ENCODE measurements at places on chromosomes 1 and 21.

GRCh38 chr1:25492323-25492722 is 51.1 kb upstream of the LDLRAP1 start:
- DNase-seq: no peak

DNA sequence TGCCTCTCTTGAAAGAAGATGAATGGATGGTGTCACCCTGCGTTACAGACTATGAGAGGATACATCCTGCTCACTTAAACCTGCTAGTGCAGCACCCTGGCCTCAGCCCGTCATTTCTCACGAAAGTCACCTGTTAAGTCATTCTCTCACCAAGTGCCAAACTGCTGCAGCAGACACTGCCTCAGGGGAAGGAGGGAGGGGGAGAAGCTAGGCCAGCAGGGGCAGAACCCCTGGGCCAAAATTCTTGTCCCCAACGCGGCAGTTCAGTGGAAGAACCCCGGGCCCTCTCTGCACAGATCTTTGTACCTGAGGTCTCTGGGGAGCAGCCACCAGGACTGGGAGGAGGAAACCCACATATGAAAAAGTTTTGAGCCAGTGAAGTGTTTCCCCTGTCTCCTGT is 37.6 kb downstream of the SYT6 start:
- no peak for DNase-seq

DNA sequence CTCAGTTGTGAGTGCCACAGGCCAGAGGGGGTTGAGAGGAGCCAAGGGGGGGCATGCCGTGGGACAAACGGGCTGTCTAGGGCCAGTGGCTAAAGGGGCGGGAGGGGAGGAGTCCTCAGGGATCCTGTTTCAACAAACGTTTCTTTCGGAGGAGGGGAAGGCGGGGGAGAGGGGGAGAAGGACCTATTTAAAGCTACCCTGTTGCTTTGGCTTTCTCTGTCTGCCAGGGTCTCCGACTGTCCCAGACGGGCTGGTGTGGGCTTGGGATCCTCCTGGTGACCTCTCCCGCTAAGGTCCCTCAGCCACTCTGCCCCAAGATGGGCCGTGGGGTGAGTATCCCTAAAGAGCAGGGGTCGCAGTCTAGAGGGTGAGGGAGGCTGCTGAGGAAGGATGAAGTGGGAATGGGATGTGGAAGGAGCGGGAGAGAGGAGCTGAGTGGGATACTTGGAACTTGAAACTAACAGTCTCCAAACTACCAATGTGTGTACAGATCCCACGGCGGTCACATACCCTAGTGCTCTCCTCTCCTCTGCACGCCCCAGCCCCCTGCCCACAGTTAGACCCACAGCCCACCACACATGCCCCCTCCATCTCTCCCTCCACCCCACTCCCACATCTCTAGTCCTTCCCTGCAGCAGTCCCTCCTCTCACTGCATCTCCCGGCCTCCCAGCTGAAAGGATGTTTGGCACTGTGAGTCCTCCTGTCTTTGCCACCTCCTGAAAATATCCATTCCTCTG is at the start of gene ATP1A2:
Gene ATP1A2, plus strand, starts transcription at position 215 of the 738 bp plus-strand sequence. Its CDS starts 103 bp downstream, at position 318.
- DNase-seq: no peak

DNA sequence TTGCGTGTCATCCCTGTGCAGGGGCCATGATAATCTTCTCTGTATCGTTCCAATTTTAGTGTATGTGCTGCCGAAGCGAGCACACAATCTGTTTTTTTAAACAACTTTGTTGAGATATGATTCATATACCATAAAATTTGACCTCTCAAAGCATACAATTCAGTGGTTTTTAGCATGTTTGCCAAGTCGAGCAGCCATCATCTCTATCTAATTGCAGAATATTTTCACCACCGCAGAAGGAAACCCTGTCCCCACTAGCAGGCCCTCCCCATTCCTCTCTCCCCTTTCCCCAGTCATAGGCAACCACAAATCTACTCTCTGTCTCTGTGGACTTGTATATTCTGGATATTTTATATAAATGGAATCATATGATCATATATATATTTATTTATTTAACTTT is 78.7 kb upstream of the TINAGL1 start:
- no peak for DNase-seq

GRCh38 chr1:41588334-41588875 is 103.9 kb upstream of the EDN2 start:
- DNase-seq: no peak

- DNase-seq: no peak
Measured at GRCh38 chr1:176529395-176530090, 66.6 kb downstream of the PAPPA2 start.

DNA sequence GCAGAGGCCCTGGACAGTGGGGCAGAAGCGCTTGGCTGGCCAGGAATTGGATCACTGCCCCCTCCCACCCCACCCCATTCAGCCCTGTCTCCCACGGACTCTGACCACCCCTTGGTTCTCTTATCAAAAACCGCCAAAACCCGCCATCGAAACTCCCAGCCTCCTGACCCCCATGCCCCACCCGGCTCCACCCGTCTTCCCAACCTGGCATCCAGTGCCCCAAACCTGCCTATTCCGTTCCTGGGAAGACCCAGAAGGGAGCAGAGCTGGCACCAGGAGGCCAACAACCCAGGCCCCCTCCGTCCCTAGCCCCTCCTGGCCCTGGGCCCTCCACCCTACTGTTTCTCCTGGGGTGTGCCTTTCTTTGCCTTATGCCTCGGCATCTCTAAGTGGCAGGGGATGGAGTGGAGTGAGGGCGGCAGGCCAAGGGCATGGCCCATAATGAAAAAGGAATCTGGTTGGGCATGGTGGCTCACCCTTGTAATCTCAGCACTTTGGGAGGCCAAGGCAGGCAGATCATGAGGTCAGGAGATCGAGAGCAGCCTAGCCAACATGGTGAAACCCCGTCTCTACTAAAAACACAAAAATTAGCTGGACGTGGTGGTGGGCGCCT is 16.5 kb upstream of the EPHA2 start:
- no peak for DNase-seq

DNA sequence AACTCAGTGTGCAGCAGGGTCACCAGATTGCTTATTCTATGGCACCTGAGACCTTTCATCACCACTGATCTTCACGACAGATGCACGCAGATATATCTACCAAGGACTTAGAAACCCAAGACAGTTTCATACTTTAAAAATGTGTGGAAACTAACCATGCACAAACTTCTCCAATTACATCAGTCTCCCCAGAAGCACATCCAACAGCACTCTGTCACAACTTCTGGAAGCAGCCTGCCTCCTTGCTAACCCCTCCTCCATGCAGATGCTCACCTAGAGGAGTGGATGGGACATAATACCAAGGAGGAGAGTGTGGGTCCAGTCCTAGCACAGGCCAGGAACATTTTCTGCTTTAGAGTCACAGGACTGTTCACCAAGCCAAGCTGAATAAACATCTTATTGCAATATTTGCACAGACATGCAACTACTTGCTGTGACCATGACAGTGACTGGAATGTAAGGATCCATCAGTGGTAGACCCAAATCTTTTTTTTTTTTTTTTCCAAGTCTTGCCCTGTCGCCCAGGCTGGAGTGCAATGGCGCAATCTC is 69.4 kb downstream of the HIVEP3 start:
- no peak for DNase-seq

DNA sequence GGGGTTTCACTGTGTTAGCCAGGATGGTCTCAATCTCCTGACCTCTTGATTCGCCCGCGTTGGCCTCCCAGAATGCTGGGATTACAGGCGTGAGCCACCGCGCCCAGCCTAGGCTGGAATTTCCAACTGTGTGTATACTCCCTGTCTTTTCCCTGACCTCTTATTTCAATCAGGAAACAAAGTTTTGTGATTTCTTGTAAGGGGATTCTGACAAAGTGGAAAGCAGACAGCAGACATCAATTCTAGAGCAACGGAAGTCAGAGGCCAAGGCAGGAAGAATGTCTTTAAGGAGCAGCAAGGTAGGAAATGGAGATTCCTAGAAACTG is 36.0 kb upstream of the SLC44A3 start:
- no peak for DNase-seq

DNA sequence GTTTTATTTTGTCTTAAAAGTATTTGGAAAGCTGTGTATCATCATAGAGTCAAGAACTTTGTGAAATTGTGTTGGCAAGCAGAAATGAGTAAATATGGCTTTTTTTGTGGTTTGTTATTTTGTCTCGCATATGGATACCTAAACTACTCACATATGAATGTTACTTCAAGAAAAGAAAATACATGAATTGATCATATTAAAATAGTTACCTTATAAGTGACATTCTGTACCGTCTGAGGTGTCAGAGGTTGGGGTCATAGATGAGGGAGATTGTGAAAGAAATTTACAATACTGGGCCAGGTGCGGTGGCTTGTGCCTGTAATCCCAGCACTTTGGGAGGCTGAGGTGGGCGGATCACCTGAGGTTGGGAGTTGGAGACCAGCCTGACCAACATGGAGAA is 31.3 kb upstream of the AXDND1 start:
- no peak for DNase-seq

DNA sequence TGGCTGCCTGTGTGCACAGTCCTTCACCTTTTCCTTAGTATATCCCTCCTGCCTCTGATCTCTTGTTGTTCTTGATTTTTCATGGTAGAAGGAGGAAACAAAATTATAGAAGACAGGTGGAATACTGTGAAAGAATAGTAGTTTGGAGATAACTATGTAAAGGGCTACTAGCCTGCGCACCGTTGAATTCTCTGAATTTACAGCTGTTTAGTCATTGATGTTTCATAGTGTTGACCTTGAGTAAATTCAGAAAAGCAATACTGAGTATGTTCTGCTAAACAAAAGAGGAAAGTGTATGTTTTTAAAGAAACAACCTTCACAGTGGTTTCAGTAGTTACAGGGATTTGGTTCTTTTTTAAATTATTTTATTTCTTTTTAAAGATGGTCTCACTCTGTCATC is 18.1 kb downstream of the CAMTA1 start:
- peak; percentile 62 for DNase-seq

- peak; percentile 63 for DNase-seq
Measured at GRCh38 chr21:41425954-41426675, at the start of gene MX1. Gene MX1, plus strand, starts transcription at chr21:41426239. Its CDS starts 5,832 bp downstream, at chr21:41432071.

GRCh38 chr1:66770694-66771093 is 18.4 kb downstream of the DYNLT5 start:
- DNase-seq: no peak

DNA sequence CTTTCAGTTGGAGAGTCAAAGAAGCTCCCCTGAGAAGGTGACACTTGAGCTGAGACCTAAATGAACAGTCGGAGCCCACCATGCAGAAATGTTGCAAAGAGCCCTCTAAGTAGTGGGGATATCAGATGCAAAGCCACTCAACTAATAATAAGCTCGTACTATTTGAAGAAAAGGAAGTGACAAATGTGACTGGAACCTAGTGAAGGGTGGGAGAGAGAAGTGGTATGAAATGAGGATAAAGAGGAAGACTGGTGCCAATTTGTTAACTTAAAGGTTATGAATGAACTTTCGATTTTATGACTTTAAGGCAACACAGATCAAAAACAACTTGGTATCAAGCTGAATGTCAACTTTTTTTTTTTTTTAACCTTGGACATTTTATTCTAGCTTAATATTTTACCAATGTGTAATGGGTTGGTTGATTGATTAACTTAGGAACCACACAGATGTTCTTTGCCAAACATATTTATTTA is 14.7 kb downstream of the LYPLAL1 start:
- DNase-seq: peak; percentile 70
